ENCODE measurements at places on chromosomes 2 and 18.

GRCh38 chr2:34652636-34653035 is 1053.5 kb upstream of the FAM98A start:
- peak; percentile 59 for DNase-seq

GRCh38 chr2:216318521-216318874 is 53.8 kb downstream of the MARCHF4 start:
- DNase-seq = no peak

- DNase-seq = no peak
These were observed 157.0 kb upstream of the ACAA2 start for GRCh38 chr18:49970319-49970718.

- no peak for DNase-seq
These were observed 7.8 kb upstream of the ZNF532 start for GRCh38 chr18:58856881-58857280.

GRCh38 chr2:133676392-133677130 is 108.3 kb upstream of the NCKAP5 start:
- no peak for DNase-seq
